Activated T-helper 1 cell treated with anti-CD3 and anti-CD28 coated beads, Interleukin-12 subunit alpha, Interleukin-12 subunit beta, Interleukin-2, Interleukin-4 antibody, amounts not matched to agents 30 ng/mL and 10 ng/mL and 1 ng/mL, durations not matched to agents 14 hours and 24 hours and 36 hours (primary cell): ENCODE measurements at places on chromosomes 7 and 10. TPM values are rescaled to one million over a fixed set of nuclear protein-coding genes. Genes with fewer than 3 reads are reported as not detected.

GRCh38 chr10:122148876-122149560 lies 122.1 kb upstream of the BTBD16 start:
- H3K4me3 ChIP-seq: no peak overlapping the region
- DNase-seq: no peak
- no peaks in the 10 kb centered on the region for H3K4me1 ChIP-seq

GRCh38 chr7:143979359-143979758 lies 20.8 kb upstream of the OR6B1 start:
- H3K4me3 ChIP-seq: no peak overlapping the region
- DNase-seq: no peak
- H3K36me3 ChIP-seq: no peaks in the 10 kb centered on the region
- no peaks in the 10 kb centered on the region for H3K27me3 ChIP-seq
- H3K27ac ChIP-seq: no peak overlapping the region

GRCh38 chr7:3957472-3958108 lies 656.5 kb downstream of the SDK1 start:
- peaks cover 6% of the 10 kb centered on the region for H3K4me1 ChIP-seq
- no peaks in the 10 kb centered on the region for H3K36me3 ChIP-seq
- no peak overlapping the region for H3K27ac ChIP-seq
- H3K27me3 ChIP-seq: peaks cover 2% of the 10 kb centered on the region
- no peak overlapping the region for H3K4me3 ChIP-seq

The CEP55 gene
- total RNA-seq: 53.0 and 55.7 TPM in 2 replicates

The UCMA gene
- not detected in 2 replicates for total RNA-seq

The LRMDA gene
- not detected in 2 replicates for total RNA-seq

GRCh38 chr10:126160971-126161630 lies 227.2 kb downstream of the ADAM12 start:
- H3K36me3 ChIP-seq: no peaks in the 10 kb centered on the region
- no peak for DNase-seq
- H3K27me3 ChIP-seq: no peaks in the 10 kb centered on the region
- H3K4me3 ChIP-seq: no peak overlapping the region
- no peaks in the 10 kb centered on the region for H3K4me1 ChIP-seq
- no peak overlapping the region for H3K27ac ChIP-seq

The ASIC3 gene
- total RNA-seq: 1.9 and 4.1 TPM in 2 replicates

DNA sequence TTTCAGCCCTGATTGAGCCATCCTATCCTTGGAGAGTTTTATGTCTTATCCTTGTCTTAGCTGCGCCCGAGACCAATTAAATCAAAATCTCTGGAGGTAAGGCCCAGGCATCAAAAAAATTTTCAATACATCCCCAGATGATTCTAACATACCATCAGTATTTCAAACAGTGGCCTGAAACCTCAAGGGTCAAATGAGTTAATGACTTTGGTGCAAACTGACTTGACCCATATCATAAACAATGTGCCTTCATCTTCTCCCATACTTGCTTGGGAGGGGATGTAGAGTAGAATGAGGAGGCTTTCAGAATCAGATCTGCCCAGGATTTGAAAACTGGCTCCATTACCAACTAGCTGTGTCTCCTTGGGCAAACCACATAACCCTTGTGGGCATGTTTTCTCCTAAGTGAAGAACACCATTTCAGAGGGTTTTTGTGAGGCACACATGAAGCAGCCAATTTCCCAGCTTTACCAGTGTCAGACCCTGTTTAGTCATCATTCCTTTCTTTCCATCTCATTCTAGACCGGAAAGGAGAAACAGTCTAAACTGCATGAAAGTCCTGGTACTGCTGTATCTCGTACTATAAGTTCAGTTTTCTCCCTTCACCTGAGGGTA lies 35.7 kb upstream of the ATXN7L1 start:
- peaks cover 7% of the 10 kb centered on the region for H3K27me3 ChIP-seq
- H3K4me3 ChIP-seq: no peak overlapping the region
- no peak for DNase-seq

DNA sequence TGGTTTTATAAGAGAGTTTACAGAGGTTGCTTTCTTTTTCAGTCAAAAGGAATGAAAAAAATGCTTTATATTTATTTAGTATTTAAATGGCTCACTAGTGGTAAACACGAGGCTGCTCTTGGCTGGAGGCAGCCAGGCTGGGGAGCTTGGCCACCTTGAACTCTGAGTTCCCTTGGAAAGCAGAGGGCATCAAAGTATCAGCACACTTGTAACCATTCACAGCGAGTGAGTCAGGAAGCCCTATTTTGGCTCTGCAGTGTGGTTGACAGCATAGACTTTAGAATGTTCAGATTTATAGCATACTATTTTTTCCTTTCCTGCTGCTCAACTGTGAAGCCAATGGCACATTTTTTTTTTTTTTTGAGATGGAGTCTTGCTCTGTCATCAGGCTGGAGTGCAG lies 51.6 kb downstream of the CYCS start:
- H3K4me1 ChIP-seq: peaks cover 35% of the 10 kb centered on the region
- H3K27me3 ChIP-seq: peaks cover 6% of the 10 kb centered on the region
- no peak overlapping the region for H3K4me3 ChIP-seq
- DNase-seq: no peak
- no peak overlapping the region for H3K27ac ChIP-seq

The DGKB gene
- total RNA-seq: not detected in 2 replicates

GRCh38 chr10:58867683-58868082 lies 308.8 kb upstream of the PHYHIPL start:
- no peaks in the 10 kb centered on the region for H3K36me3 ChIP-seq
- H3K27ac ChIP-seq: no peak overlapping the region
- H3K4me1 ChIP-seq: no peaks in the 10 kb centered on the region
- H3K27me3 ChIP-seq: no peaks in the 10 kb centered on the region
- no peak overlapping the region for H3K4me3 ChIP-seq

The GJC3 gene
- 0.18 and 0.24 TPM in 2 replicates for total RNA-seq

The ARHGEF5 gene
- total RNA-seq: 8.0 and 9.1 TPM in 2 replicates

DNA sequence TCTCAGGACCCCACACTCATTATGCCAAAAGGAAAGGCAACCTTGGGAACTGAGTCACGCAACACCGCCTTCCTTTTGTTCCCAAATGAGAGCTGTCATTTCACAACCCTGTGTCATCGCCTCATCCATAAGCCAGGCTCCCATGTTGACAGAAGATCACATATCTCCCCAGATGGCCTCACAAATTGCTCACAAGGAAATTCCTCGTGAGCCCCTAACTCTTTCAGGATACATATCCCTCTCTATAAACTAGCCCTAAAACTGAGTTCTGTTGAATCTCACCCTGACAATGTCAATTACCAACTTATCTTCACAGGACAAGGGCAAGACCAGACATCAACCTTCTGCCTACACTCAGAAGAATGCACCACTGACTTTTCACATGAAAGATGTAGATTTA lies 22.6 kb downstream of the CCDC3 start:
- H3K4me3 ChIP-seq: no peak overlapping the region
- H3K4me1 ChIP-seq: no peaks in the 10 kb centered on the region

The GPRIN2 gene
- total RNA-seq: not detected in 2 replicates

DNA sequence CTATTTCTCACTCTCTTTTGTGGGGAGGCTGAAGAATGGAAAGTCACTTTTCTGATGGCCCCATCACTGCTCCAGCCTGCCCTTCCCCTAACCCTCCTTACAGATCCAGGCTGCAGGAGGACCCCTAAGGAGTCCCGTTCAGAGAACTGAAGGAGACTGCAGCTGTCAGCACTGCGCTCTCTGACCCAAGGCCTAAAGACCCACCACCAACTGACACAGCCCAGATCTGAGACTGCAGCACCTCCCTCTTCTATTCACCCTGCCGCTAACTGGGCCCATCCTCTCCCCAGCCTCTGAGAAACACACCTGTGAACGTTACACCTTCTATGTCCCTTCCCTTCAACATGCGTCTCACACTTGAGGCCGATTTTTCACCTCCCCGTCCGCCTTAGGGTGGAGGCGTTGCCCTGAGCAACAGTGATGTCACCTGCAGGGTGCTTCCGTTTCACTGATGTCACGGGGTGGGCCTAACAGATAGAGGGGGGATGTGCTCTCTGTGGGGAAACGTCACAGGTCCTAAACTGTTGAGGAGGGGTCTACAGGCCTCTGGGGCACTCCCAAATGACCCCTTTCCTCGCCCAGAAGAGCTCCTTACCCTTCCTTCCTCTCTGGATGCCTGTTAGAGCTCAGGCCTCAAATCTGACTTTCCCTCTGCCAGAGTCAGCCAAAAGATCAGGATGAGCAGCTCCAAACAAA lies 5.1 kb downstream of the ITPRIP start:
- H3K27me3 ChIP-seq: no peaks in the 10 kb centered on the region
- H3K4me3 ChIP-seq: no peak overlapping the region
- peak overlapping the region; percentile 87 for H3K27ac ChIP-seq
- H3K4me1 ChIP-seq: peaks cover 90% of the 10 kb centered on the region

DNA sequence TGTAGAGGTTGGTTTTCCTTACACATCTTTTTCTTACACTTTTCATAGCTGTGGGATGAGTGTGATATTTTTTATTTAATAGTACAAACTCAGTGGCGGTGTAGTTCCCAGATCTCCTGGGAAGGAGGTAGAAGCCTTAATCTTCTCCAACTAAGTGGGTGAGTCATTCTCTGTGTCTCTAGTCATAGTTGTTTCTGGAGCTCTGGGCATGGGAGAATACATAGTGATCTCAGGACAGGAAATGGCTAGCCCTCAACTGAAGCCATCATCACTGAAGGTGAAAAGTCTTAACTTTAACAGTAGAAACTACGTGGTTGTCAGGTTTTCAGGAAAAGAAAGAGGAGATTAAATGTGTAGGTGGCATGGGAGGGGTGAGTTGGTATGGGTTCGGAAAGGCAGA lies 319.4 kb upstream of the FZD8 start:
- no peak for DNase-seq
- H3K4me3 ChIP-seq: no peak overlapping the region
- no peaks in the 10 kb centered on the region for H3K4me1 ChIP-seq
- H3K36me3 ChIP-seq: no peaks in the 10 kb centered on the region
- H3K27ac ChIP-seq: no peak overlapping the region

DNA sequence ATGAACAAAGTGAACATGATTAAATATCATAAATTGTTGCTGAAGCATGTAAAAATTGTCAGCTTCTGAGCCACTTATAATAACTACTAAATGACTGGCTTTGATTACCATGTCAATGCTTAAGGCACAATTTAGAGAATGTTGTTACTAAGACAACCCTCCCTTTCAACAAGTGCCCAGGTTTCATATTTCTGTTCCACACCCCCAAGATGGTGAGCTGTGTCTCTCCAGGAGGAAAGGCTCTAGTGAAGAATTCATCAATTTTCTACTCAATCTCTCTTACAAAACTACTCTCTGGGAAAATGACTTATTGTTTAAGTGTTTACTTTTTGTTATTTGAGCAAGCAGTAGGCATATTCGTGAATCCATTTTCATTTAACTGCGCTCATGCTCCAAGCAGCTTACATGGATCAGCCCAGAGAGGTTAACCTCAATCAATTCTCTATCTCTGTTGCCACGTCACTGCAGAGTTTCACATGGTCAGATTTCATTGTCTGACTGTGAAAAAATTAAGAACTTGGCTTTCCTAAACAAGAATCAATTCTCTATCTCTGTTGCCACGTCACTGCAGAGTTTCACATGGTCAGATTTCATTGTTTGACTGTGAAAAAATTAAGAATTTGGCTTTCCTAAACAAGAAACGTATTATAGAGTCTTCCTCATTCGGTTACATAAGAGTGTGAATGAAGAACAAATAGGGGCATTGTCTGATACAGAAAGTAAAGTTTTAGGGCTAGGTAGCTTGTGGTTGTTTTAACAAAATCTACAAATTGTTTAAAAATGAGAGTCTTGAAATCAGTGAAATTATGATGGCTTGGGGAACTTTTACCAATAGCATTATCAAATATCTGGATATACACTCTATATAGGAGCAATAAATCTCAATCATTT lies 49.7 kb downstream of the CCDC71L start:
- DNase-seq: no peak
- no peaks in the 10 kb centered on the region for H3K4me1 ChIP-seq
- peaks cover 4% of the 10 kb centered on the region for H3K27me3 ChIP-seq
- H3K36me3 ChIP-seq: no peaks in the 10 kb centered on the region
- no peak overlapping the region for H3K27ac ChIP-seq
- H3K4me3 ChIP-seq: no peak overlapping the region

DNA sequence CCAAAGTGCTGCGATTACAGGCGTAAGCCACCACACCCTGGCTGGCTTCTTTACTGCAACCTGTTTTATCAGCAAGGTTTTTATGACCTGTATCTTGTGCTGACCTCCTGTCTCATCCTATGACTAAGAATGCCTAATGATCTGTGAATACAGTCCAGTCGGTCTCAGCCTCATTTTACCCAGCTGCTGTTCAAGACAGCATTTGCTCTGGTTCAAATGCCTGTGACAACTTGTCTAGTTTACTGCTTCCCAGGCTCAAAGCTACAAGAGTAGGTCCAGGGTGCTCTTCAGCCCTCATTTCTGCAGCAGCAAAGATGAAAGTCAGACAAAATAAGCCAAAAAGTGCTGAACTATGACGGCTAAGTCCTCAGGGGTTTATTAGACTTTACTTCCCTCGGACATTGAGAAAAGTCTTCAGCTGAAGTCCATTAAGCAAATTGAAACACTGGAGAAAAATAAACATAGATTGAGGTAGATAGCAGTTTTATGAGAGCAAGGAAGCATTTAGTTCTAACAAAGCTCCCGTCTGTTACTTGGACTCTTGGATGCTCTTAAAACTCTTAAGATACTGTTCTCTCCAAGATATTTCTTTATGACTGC lies 12.5 kb upstream of the LYZL1 start:
- H3K27ac ChIP-seq: no peak overlapping the region
- H3K27me3 ChIP-seq: no peaks in the 10 kb centered on the region
- H3K4me1 ChIP-seq: no peaks in the 10 kb centered on the region
- no peaks in the 10 kb centered on the region for H3K36me3 ChIP-seq
- DNase-seq: no peak
